A172 (cell line): ENCODE measurements at places on chromosomes 5 and 9. TPM values are rescaled to one million over a fixed set of nuclear protein-coding genes. Genes with fewer than 3 reads are reported as not detected.

DNA sequence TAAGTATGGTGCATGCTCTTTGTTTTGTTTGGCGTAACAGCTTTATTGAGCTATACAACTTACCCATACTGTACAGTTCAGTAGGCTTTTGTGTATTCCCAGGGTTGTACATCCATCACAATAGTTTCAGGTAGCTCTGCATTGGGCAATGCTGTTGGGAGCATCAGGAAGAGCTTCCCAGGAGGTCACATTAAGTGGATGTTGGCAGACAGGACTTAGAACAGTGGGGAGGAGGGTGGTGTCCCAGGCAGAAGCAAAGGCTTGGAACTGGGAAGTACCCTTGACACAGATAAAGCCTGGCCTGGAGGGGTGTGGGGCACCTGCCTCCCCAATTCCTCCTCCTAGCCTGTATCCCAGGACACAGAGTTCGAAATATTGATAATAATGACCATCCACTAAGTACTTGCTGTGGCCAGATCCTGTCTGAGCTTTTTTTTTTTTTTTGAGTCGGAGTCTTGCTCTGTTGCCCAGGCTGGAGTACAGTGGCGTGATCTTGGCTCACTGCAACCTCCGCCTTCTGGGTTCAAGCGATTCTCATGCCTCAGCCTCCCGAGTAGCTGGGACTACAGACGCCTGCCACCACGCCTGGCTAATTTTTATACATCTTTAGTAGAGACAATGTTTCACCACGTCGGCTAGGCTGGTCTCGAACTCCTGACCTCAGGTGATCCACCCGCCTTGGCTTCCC is 1.3 kb downstream of the BBLN start:
- no peak for DNase-seq

- DNase-seq, result peak; percentile 46
Measured at GRCh38 chr5:179558932-179559283, 8.6 kb downstream of the RUFY1 start.

- no peak for DNase-seq
Measured at GRCh38 chr9:92140754-92141143, 25.5 kb upstream of the SPTLC1 start.

DNA sequence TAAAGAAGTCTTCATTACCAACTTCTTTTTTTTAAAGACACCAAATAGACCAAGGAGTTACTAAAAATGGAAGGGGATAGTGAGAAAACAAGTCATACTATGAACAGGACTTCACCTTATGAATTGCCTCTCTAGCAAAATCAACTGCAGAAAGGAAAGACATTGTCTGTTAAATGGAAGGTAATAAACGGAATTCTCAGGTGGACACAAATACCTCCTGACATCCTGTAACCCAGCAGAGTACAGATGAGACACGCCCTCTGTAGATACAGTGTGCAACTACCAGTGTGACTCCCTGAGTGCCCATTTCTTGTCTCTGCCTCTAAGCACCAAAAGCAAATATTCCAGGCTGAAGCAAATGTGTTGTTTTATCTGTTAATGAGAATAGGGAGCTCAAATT is 12.2 kb upstream of the PLPP1 start:
- no peak for DNase-seq

GRCh38 chr9:103243553-103243952 is 248.4 kb downstream of the CYLC2 start:
- no peak for DNase-seq

DNA sequence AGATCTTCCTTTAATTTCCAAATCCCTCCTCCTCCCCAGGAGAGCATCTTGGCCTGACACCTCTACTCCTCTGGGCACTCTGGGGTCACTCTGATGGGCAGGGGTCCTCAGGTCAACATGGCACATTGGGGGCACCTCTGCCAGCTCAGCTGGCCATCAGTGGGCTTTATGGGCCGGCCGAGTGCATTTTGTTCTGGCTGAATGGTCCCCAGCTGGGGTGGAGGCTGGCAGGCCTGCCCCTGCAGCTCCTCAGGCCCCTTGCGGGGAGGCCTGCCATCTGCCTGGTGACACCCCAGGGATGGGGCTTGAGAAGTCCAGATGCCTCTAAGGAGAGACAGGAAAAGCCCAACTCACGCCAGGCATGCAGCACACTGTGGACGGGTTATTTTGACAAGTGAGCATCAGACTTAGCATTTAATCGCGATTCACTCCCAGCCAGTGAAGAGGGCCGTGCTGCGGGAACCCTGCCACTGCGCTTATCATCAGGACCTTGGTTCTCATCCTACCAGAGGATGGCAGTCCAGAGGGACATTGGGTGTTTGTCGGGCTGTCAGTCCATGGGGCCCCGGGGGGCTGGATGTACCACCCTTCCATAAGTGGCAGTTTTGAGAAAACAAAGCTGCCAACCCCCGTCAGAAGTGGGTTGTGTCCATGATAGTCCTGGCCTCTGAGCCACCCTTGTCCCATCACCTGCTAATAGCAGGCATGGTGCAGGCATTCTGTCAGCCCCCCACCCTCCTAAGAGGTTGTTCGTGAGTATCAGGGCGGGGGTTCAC is 21.7 kb downstream of the PHF2 start:
- DNase-seq, result no peak

DNA sequence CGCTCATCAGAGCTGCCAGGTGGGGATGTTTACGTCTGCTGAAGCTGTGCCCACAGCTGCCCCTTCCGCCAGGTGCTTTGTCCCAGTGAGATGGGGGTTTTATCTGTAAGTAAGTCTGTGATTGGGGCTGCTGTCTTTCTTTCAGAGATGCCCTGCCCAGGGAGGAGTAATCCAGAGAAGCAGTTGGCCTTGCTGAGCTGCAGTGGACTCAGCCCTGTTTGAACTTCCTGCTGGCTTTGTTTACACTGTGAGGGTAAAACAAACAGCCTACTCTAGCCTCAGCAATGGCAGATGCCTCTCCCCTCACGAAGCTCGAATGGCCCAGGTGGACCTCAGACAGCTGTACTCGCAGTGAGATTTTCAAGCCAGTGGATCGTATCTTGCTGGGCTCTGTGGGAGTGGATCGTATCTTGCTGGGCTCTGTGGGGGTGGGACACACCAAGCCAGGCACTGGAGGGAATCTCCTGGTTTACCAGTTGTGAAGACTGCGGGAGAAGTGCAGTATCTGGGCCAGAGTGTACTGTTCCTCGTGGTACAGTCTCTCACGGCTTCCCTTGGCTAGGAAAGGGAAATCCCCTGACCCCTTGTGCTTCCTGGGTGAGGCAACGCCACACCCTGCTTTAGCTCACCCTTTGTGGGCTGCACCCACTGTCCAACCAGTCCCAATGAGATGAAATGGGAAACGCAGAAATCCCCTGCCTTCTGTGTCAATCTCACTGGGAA is 530.1 kb upstream of the DMAC1 start:
- DNase-seq, result no peak

GRCh38 chr5:78367318-78367991 is 7.0 kb downstream of the SCAMP1 start:
- DNase-seq, result no peak

- peak; percentile 87 for DNase-seq
Measured at GRCh38 chr5:106415541-106415940, 1255.2 kb downstream of the EFNA5 start.

DNA sequence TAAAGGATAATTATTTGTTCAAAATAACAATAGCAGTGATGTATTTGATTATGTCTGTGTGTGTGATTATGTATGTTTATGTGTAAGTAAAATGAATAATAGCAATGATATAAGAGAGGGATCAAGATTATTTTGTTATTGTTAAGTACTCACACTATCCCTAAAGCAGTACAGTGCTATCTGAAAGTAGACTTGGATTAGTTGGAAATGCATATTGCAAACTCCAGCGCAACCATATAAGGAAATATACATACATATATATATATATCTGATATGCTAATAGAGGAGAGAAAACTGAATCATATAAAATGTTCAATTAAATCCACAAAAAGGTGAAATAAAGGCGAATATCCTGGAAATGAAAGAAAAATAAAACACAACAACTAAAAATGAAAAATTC is 268.4 kb downstream of the HINT1 start:
- DNase-seq, result no peak

- DNase-seq, result no peak
Measured at GRCh38 chr5:133406977-133407632, 205.2 kb downstream of the FSTL4 start.

GRCh38 chr5:158390577-158390976 is 531.6 kb upstream of the CLINT1 start:
- DNase-seq, result peak; percentile 75

DNA sequence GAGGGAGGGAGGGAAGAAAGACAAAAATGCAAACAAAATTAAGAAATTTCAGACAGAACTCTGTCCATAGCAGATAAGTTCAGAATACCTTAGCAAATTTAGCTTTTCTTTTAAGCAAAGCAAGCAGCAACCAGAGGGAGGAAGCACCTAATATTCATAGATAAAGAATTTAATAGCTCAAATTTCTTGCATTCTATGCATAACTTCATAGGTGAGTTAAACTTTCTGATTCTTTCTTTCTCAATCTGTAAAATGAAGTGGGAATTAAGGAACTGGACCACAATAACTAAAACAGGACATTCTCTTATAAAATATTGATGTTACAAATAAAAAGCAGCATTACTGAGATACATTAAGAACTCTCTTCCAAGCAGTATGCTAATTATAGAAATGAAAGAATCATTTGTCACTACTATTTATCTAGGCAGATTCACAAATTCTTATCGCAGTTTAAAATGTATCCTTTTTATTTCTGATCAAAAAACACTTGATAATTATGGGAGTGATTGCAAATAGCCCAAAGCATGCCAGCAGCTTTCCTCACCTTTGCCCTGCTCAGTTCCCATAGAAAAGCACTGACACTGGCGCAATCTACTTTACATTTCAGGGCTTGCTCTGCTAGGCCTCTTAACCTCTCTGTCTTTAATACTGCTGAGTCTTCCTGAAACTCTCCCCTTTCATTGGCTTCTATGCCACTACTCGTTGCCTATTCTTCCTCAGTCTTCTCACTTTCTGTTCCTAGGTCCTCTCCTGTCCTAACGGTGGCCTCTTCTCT is 341.8 kb downstream of the PIK3R1 start:
- no peak for DNase-seq

DNA sequence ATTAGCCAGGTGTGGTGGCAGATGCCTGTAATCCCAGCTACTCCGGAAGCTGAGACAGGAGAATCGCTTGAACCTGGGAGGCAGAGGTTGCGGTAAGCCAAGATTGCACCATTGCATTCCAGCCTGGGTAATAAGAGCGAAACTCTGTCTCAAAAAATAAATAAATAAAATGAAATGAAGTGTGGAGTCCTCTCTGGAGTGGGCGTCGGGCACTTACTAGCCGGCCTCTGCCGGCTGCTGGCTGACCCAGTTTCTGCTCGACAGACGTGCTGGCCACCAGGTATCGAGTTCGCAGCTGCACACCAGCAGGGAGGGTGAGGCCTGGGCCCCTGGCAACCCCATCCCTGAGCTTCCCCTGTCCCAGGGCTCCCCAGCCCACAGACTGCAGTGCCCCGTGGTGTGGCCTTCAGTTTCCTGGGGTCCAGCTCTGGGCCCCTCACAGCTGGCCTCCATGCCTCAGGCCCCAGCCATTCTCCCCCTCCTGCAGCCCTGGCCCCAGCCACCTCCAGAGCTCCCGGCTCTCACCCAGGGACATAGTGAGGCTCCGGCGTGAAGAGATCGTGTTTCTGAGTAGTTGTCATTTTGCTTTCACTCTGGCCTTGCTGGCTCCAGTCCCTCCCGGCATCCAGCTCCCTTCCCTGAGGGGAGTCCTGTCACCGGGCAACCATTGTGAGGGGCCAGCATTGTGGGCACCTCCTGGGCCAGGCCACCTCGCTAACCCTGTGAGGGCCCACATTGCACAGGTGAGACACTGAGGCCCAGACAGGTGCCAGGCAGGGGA is 3.8 kb upstream of the STPG3 start:
- no peak for DNase-seq

DNA sequence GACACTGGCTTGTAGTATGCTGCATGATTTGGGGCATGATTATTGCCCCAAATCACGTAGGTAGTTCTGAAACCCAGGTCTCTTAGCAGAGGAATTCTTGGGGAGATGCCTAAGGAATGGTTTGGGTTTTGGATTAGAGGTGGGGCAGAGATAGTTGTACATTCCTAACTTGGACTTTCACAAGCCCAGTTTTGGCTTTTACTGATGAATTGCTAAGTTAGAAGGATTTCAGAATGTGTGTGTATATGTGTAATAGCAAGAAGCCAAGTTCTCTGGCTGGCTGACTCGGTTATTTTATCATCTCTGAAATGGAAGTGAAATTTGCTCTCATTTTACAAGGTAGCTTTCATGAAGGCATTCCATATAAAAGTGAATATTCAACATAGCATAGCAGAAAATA is 23.8 kb upstream of the ZNF131 start:
- DNase-seq, result no peak

DNA sequence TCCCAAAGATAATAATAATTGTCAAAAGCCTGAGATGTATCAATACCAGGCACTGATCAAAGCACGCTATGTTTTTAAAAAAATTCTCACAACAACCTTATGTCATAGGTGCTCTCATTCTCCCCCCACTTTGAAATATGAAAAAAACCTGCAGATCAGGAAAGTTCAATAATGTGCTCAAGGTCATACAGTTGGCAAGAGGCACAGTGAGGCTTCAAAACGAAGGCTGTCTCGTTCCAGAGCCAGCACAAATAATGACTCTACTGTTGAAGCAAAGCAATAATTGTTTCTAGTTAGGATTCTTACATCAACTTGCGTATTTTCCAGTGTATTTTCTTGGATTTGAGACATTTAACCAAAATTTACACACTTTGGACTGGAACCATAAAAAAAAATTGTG is 88.3 kb downstream of the RAB3C start:
- DNase-seq, result no peak

- no peak for DNase-seq
Measured at GRCh38 chr5:54278036-54278830, 32.1 kb downstream of the ARL15 start.

DNA sequence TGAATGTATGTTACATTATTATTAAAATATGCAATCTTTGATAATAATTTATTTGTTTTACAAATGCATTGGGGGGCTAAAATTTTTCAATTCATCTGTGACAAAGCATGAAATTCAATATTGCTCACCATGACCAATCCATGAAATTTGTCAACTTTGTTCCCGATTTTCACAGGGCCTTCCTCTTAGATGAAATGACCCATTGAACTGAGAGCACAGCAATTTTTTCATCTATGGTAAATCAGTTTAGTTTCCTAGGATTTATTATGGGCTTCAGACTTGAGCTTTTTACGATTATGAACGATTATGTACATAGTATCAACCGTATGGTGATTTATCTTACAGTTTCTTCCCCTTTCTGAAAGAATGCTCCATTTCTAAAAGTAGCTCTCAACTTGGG is 157.3 kb downstream of the KIAA0825 start:
- DNase-seq, result no peak

- DNase-seq, result peak; percentile 73
Measured at GRCh38 chr5:34474573-34475021, 181.5 kb upstream of the RAI14 start.

The SMIM33 gene
- total RNA-seq, result not detected in 2 replicates

The AGXT2 gene
- not detected in 2 replicates for total RNA-seq

The FAM221B gene
- total RNA-seq, result not detected in 2 replicates

The CDHR2 gene
- total RNA-seq, result 0.12 TPM in 1 of 2 replicates, not detected in the other

The KLHL3 gene
- 0.43 and 1.3 TPM in 2 replicates for total RNA-seq

The CNTNAP3 gene
- total RNA-seq, result 1.8 and 3.8 TPM in 2 replicates

The REXO4 gene
- total RNA-seq, result 24.8 and 28.3 TPM in 2 replicates

The SLC1A1 gene
- total RNA-seq, result 1.7 TPM in 2 replicates

The PCDHB15 gene
- 0.26 and 1.0 TPM in 2 replicates for total RNA-seq
